ENCODE measurements at places on chromosomes 1 and 21.

DNA sequence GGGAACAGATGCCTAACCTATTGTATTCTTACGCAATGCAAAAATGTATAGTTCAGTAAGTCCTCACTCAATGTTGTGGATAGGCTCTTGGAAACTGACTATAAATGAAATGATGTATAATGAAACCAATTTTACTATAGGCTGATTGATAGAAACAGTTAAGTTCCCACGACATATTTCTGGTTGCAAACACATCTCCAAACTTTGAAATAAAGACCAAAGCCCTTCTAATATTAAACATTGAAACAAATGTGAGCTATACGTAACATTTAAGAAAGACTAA lies 29.1 kb downstream of the MAP3K21 start:
- DNase-seq: no peak

DNA sequence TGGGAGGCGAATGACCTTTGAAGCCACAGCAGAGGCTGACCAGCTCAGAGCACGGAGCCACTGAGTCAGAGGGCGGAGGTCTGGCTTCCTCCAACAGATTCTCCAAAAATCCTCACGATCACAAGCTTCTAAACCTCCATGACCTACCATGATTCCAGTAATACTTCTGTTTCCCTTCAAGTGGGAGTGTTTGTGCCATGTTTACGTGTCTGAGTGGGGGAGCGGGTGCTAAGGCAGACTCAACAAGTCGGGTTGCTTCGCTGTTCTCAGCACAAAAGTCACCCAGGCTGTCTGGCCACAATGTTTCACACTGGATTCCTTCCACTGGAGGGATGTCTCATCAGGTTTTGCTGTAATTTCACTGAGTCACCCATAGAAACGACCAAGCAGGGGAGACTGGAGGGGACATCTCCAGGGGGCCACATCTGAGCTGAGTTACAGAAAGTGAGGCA lies 86.2 kb downstream of the SLC66A1 start:
- DNase-seq: no peak

DNA sequence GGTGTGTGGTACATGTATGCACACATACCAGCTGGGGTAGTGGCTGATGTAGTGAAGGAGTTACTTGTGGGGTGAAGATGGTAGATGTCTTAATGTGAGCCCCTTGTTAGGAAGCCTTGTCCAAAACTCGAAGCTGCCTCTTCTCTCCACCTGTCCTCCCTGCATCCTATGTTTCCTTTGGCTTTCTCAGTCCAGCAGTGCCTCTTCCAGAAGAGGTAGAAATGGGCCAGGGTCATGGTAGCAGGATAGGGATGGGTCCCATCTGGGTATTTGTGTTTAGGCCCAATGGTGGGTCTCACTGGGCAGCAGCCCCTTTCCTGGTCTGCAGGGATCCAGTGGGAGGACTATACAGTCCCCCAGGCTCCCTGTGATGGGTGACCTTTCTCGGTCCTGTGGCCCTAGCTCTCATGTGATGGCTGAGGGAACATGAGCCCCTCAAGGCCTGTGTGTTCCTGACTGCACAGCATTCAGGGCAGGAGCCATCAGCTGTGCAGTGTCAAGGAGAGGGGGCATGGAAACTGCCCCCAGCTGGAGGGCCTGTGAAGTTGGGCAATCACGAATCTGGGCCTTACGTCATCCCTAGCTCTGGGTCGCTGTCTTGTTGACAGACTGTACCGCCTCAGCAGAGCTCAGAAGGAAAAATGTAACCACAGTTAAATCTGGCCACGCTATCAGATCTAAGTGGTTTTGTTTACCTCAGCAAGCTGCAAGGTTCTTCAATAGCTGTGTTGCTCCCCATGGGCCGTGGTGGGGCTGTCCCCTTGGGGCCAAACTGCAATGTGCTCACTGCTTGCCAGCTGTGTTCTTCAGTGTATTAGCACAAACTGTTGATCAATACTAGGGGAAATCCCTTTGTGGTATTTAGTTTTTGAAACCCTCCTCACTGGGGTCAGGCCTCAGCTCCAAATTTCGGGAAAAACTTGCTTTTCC lies 82.7 kb downstream of the NOS1AP start:
- DNase-seq: no peak

DNA sequence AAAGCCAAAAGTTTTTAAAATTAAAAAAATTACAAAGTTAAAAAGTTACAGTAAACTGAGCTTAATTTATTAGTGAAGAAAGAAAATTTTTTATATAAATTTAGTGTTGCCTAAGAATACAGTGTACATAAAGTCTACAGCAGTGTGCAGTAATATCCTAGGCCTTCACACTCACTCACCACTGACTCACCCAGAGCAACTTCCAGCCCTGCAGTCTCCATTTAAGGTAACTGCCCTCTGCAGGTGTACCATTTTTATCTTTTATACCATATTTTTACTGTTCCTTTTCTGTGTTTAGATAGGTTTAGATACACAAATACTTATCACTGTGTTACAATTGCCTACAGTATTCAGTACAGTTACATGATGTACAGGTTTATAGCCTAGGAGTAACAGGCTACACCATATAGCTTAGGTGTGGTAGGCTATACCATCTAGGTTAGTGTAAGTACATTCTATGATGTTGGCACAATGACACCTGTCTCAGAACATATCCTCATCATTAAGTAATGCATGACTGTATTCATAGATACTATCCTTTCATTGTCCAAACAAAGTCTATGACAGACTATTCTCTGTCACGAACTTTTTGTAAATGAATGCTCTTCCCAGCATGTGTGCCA lies 78.6 kb upstream of the PBX1 start:
- DNase-seq: no peak

- no peak for DNase-seq
Observed at GRCh38 chr1:170316270-170316669, 170.5 kb downstream of the NTMT2 start.

DNA sequence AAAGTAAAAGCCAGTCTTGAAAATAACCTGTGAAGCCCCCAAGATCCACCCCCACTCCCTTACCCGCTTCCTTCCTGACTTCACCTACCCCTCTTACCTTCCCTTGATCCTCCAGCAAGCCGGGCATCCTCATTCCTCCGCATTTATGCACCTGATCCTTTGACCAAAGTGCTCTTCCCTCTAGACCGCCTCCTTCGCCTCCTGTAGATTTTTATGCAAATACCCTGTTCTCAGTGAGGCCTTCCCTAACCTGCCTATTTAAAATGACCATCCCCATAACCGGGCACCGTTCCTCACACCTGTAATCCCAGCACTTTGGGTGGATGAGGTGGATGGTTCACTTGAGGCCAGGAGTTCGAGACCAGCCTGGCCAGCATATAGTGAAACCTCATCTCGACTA lies 1.1 kb upstream of the NENF start:
- no peak for DNase-seq

DNA sequence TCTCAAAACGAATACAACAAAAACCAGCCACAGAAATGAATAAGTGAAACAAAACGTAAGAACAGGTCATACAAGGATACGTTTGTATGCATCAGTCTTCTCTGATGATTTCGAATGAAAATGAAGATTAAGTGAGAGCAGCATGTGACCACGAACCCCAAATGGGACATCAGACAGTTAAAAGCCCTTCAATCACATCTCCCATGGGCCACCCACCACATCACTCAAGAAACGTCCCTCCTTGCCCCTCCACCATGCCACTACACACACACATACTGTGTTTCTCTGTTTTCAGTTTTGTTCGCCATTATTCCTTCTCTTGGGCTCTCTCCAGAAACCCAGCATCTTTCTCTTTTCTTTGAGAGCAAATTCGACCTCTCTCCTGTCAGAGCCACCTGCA lies 355.6 kb upstream of the KAZN start:
- no peak for DNase-seq

DNA sequence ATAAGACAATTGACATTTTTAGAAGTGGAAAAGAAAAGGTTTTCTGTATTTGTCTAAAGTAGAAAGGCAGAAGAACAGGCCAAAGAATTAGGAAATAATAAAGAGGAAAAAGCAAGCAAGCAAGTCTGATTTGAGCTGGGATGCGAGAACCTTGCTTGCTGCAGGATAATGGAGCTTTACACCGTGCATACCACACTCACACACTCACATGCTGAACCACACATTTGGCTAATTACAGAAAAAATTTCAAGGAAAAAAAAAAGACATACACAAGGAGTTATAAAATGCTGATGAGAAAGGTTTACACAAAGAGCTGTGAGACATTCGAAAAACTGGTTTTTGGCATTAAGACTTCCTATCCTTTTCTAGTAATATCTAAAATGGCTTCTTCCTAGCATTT lies 593.9 kb downstream of the KIF26B start:
- DNase-seq: no peak

- no peak for DNase-seq
Observed at GRCh38 chr1:109775398-109775797, 11.7 kb upstream of the EPS8L3 start.

DNA sequence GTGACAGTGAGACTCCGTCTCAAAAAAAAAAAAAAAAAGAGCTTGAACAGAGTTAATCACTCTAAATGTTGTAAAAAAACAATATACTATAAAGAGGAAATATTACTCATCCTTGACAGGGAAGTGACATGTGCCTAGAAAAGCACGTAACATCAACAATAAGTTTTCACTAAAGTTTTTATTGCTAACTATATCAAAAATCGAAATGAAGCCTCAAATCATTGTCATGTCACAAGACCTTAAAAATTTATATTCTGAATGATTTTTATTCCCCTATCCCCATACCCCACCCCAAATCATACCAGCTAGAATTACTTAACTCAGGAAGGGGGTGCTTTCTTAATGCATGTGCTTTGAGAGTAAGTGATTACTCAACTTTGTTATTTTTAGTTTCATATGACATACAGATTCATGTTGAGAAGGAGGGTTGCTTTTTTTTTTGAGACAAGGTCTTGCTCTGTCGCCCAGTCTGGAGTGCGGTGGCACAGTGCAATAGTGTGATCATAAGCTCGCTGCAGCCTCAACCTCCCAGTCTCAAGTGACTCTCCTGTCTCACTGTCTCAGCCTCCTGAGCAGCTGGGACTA lies 53.6 kb upstream of the MUTYH start:
- no peak for DNase-seq

- DNase-seq: no peak
Observed at GRCh38 chr1:47231301-47232186, 481 bp downstream of the TAL1 start.

DNA sequence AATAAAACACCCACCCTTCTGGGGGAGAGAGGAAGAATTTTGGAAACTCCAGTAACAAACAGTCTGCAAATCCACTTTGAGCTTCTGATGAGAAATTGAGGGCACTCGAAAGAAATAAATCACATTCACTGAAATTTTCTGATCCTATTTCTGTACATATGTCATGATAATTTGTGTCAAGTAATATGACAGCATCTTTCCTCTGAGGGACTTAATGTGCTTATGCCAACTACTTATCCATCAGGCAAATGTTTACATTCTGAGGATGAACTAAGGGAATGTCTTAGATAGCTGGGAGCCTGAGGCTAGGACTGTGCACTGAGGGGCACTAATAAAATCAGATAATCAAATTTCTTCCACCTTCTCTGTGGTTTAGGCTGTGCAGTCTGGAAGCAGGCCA lies 44.5 kb downstream of the TSEN15 start:
- DNase-seq: no peak

GRCh38 chr1:219701476-219701875 lies 88.6 kb upstream of the ZC3H11B start:
- no peak for DNase-seq

GRCh38 chr1:183363972-183364371 lies 54.2 kb downstream of the NMNAT2 start:
- DNase-seq: no peak

- DNase-seq: no peak
Observed at GRCh38 chr1:28343405-28343804, 14.6 kb downstream of the MED18 start.

DNA sequence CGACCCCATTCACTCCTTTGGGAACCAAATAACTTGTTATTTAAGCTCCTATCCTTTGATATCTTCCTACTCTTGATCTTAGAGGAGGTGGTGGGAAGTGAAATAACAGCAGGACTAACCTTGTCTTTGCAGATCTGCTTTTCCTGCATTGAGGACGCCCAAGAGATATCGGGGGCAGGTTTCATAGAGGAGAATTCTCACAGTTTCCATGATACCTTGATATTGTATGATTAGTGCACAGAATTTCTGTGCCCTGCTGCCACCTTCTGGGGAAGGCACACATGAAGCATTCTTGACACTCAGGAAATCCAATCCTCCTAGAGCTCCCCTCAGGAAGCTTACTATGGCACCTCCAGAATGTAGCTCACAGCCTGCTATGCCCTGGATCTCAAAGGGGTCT lies 1.6 kb downstream of the CD1B start:
- no peak for DNase-seq

- DNase-seq: peak; percentile 71
Observed at GRCh38 chr1:39639305-39640130, at the start of gene HEYL. TSS of gene HEYL (minus strand) at chr1:39639643. CDS start at chr1:39639625, 18 bp downstream.

DNA sequence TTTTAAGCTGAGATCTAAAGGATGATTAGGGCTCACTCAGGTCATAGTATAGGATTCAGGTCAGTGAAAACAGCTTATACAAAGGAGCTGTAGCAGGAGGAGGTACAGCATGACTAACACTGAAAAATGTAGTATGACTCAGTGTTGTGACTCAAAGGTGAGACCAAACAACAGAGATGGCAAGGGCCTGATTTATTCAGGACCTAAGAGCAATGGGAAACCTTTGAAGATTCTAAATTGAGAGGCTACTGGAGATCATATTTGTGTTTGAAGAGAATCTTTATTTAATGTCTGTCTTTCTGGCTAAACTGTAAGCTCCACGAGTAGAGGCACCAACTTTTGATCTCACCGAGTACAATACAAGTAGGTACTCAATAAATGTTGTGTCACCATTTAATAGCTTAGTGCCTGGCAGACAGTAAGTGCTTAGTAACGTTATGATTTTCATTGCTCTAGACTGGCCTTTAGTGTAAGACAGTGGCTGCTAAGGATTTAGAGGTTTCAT lies 43.5 kb downstream of the PRKAA2 start:
- no peak for DNase-seq

GRCh38 chr1:66500301-66500700 lies 33.7 kb upstream of the SGIP1 start:
- DNase-seq: no peak

GRCh38 chr21:46411691-46412090 lies 47.0 kb upstream of the DIP2A start:
- DNase-seq: no peak

GRCh38 chr1:173603056-173603591 lies at the start of gene SLC9C2:
TSS of gene SLC9C2 (minus strand) at chr1:173603072. CDS start at chr1:173601776, 1,296 bp downstream.
- no peak for DNase-seq

GRCh38 chr1:42739753-42740700 lies at the start of gene CLDN19:
TSS of gene CLDN19 (minus strand) at chr1:42740236. CDS start at chr1:42740063, 173 bp downstream.
- no peak for DNase-seq

DNA sequence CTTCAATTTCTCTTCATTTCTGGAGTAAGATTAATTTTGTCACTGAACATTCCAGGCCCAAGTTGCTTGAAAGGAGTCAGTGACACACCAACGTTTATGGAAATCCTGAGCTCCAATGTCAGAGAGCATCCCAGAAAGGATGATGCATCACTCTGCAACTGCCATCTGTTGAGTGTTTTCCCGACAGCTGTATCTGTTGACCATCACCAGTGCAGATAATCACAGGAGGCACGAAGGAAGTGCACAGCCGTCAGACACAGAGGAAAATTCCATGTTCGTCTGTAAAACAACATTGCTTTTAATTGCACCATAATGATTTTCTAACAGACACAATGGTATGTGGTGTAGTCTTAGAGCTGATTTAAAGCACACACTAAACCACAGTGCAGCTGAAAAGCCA lies 376.7 kb upstream of the ADGRL2 start:
- DNase-seq: no peak

Data from activated naive CD4-positive, alpha-beta T cell treated with anti-CD3 and anti-CD28 coated beads, Interleukin-2, amount 50 U/mL, for 16 hours (primary cell).